ENCODE measurements at places on chromosomes 12 and 14.
A peak's percentile ranks its signal among the peaks of the same experiment; 100 is the strongest.

GRCh38 chr12:34347367-34347766 lies 325.1 kb downstream of the ALG10 start:
- no peak for DNase-seq

- DNase-seq, result no peak
Measured at GRCh38 chr14:45970621-45971020, 681.0 kb downstream of the RPL10L start.

DNA sequence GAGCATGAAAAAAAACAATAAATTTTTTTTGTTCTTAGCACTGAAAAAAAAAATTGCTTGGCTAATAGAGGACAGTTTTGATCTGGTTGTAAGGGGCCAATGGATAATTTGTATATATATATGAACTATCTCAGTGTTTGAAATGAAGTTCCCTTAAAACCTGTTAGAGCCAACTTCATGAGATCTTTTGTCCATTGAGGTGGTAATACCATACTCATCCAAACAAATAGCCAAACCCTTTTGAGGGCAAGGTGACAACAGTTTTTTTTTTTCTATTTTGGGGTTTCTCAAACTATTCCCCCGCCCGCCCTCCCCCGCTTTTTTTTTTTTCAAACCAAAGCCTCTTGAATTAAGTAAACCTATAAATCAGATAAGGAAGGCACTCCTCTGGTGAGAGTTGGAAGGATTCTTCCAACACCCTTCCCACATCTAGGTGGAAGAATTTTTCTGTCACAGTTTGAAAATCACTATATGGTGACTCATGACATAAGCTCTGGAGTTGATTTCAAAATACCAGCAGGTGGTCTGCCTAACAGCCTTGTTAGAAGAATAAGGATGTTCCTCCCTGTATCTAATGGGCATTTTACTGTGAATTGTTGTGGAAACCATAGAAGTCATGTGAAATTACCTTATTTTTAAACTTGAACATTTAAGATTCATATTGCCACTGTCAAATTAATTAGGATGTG lies 10.2 kb downstream of the ARHGAP5 start:
- no peak for DNase-seq

DNA sequence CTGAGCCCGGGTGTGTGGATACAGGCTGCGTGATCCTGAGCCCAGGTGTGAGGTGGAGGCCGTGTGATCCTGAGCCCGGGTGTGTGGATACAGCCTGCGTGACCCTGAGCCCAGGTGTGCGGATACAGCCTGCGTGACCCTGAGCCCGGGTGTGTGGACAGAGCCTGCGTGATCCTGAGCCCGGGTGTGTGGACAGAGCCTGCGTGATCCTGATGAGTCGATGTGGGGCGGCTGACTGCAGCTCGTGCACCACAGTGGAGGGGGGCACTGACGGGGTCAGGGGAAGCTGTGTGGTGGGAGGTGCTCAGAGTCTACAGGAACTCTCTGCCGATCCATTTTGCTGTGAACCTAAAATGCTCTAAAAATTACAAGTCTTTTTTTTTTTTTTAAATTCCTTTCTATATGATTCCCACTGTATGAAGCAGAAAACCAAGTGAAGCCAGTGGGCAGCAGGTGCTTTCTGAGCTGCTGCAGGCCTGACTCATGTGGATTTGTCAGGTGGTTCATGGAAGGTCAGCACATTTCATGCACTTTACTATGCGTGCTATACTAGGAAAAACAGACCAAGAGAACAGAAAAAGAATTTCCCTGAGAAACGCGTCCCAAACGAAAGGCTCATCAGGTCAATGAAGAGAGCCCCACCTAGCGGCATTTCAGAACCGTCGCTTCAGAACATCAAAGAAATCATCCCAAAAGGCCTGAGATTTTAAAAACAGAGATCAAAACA lies 19.3 kb downstream of the BRF1 start:
- DNase-seq, result no peak

DNA sequence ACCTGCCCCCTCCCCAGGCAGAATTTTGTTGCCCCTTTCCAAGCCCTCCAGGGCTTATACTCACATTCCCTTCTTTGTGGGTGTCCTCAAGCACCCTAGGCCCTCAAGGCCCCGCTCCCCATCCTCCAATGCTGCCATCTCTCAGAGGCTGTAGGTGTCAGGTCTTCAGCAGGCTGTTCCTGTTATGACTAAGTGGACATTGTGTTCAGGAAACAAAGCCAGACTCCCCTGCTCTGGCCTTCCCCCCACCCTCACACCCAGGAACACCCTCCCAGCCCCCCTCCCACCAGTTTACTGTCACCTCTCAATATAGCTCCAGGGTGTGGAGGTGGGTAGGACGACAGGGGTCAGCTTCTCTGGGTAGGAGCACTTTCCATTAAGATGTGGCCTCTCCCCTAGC lies 1.4 kb upstream of the MYH6 start:
- peak; percentile 44 for DNase-seq

DNA sequence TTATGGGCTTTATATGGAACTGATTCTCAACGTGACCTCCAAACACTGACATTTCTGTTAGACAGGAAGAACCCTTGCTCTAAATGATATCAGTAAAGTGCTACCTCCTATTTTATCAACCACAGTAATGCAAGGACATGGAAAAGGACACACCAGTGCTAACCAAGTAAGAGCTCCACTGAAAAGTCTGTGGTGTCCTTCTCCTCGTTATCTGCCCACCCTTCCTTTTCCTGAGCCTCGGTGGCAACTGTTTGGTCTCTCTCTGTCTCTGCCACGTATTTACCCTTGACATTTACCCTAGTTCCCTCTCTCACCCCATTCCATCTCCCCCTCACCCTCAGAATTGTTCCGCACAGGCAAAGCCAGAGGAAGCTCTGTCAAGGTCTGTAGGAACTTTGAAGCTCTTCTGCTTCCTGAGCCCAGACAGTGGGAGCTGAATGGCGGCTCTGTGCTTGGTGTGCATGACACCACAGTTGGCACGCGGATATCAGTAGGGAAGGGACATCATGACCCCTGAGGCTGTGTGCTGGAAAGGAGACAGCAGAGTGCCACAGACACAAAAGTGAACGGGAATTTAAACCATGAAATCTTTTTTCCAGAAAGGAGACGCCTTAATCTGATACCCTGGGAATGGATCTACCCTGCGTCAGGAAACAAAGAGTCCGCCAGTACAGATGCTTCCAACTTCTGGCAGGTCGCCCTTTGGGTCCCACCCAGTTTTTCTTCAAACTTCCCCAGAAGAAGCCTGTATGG lies 50.8 kb downstream of the NTN4 start:
- DNase-seq, result no peak

GRCh38 chr14:54502602-54503001 lies 7.1 kb upstream of the CGRRF1 start:
- DNase-seq, result no peak

GRCh38 chr12:73892201-73892600 lies 645.4 kb upstream of the ATXN7L3B start:
- no peak for DNase-seq

DNA sequence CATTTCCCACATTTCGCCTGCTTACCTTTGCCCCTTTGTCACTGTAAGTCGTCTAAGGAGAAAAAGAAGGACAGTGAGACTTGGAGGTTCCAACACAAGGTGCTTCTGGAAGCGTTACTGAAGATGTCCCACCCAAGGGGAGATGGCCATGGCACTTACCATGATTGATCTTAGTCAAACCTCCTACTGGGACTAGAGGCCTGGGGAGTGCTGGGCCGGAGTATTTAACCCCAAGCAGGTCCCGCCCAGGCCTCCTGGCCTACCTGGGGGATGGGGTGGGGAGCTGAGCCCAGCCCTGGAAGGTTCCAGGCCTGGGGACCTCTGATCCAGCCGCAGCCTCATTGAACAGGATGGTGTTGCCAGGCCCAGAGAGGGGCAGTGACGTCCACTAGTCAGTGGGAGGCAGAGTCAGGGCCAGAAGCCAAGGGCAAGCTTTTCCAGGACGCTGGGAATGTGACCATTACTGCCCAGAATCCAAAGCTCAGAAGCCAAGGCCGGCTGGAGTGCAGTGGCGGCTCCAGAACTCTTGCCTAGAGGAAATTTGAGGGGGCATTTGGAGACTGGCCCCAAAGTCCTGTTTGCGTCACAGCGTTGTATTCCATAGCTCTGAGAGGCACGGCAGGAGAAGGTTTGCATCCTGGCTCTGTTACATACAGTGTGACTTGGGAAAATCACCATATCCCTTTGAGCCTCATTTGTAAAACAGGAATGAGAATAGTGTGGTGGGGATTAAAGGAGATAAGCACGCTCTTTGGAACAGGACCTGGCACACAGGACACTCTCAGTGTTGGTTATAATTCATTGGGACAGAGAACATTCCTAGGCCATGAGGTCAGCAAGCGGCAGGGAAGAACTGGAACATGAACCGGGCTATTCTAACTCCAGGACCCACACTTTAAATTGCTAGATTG lies at the start of gene HPD:
Gene HPD (minus strand): TSS at position 198 of the 911 bp plus-strand sequence. CDS start 36 bp downstream, at position 162.
- no peak for DNase-seq

GRCh38 chr12:68896881-68897540 lies 36.0 kb downstream of the CPM start:
- DNase-seq, result no peak

DNA sequence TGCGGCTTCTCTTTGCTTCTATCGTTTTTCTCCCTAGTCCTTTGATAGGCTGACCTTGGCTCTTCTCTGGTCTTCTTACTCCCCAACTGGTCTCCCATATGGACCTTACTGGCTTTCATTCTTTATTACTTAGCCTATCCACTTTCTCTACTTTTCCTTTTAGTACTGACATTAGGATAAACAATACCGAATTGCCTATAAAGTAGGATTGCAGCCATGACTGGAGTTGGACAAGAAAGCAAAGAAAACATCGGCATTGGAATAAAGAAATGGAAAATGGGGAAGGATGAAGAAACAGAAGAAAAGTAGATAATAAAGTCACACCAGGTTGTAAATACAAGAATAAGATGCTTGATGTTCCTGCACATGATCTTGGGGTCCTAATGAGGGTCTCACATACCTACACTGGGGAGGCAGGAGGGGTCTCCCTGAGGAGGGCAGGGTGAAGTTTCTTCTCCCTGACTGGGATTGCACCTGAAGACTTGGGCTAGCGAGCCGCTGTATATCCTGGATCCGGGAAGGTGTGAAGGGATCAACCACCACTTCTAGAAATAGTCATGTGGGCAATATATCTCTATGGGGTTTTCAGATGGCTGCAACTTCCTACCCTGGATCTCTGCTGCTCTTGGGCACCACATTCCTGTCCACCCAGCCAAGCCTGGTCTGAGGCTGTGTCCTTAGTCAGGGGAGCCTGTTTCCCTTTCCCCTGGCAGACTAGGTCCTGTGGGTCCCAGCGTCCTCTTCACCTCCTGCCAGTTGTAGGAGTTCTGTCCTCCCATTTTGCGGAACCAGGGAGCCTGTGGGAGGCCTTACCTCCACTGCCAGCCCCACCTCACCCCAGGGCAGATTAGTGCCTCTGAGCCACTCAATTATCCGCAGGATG lies 13.1 kb downstream of the NKX2-1 start:
- no peak for DNase-seq

DNA sequence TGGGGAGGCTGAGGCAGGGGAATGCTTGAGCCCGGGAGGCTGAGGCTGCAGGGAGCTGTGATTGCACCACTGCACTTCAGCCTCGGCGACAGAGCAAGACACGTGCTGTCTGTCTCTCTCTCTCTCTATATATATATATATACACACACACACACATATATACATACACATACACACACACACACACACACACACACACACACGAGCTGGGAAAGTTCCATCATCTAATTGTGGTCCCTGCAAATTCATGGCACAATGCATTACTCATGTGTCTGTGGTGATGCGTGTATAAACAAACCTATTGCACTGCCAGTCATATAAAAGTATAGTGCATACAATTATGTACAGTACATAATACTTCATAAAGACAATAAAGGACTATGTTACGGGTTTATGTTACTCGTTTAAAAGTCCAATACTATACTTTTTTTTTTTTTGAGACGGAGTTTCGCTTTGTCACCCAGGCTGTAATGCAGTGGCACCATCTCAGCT lies 36.6 kb downstream of the WDR89 start:
- DNase-seq, result no peak

DNA sequence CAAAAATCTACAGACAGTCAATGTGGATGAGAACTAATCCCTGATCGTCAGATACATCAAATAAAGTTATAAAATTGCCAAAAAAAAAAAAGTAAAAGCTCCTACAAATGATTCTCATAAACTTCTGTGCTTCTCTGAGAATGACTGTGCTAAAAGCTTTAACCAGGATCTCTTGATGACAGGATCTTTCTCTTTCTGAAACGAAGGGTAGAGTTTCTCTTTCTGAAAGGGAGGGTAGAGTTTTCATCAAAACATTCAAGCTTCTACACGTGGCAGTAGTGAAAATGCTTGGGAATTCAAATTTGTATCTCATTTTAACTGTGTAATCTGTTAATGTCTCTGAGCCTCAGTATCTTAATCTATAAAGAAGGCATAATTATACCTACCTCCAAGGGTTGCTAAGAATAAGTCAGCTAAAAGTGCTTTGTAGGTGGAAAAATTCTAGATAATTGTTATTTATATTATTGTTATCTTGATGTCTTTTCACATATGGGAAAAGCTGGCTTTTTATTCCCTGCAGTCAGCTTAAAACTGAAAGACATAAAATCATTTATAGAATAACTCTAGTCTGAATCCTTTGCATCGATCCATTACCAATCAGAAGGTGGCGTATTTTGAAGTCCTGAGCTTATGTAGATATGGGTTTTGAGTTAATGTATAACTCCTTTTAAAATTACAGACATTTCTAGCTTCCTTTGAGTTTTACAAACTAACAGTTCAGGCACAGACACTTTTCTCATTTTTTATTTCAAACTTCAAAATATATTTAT lies 157.4 kb downstream of the DACT1 start:
- DNase-seq, result no peak

GRCh38 chr14:72169521-72169920 lies 237.3 kb downstream of the RGS6 start:
- DNase-seq, result no peak

DNA sequence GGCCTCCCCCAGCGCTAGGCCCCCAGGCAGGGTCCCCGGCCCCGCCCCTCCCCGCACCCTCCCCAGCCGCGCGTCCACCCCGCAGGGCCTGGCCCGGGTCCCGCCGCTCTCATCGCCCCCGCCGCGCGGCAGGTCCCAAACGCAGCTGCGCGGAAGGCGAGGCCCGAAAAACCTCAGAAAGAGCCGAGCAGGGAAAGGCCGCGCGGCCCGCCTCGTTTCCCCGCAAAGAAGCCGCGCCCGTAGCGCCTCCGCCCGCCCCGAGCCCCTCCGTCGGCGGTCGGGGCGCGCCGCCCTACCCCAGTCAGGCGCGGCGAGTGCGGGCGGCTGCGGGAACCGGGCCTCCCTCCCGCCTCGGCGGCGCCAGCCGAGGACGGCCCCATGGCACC lies 324 bp downstream of the POLE start:
- no peak for DNase-seq

- no peak for DNase-seq
Measured at GRCh38 chr14:36925094-36925493, 247.3 kb downstream of the SLC25A21 start.

All from GM12891 (cell line).